Cortex of kidney (tissue), 1 donor: ENCODE measurements at places on chromosomes 2 and 18.

DNA sequence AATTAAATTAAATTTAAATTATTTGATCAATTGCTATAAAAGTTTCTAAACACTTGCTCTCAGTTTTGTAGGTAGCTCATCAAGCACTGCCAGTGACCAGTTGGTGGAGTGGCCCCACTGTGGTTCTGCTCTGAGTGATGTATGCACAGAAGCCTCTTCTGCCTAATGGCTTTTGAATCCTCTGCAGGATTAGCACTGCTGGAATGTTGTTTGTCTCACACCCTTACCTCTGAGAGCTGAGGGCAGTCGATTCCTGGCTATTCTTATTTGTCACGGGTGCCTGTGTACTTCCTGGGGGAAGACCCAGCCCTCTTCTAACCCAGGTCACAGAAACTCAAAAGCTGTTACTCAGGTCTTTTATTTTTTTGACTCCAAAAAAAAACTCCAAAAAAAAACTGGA is 9.5 kb downstream of the CAPN14 start:
- no peak for DNase-seq

DNA sequence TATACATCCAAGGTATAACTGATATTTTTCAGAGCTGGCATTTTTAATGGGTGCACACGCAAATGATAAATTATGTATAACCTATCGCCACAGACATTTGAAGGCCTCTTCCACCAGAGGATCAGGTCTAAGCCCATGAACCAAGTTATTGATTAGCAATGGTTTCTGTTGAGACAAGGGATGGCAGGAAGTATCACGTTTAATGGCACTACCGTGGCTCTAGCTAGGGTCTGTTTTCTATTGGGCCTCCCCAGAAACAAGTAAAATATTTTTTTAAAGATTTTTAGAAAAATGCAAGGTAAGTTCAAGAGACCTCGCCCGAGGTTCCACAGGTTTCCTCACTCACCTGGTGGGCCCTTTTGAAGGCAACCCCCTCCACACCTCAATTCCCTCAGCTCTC is 667 bp downstream of the GFPT1 start:
- no peak for DNase-seq

- no peak for DNase-seq
Observed at GRCh38 chr2:126085011-126085795, 570.8 kb upstream of the GYPC start.

GRCh38 chr2:160450486-160450885 is 43.1 kb downstream of the RBMS1 start:
- no peak for DNase-seq

DNA sequence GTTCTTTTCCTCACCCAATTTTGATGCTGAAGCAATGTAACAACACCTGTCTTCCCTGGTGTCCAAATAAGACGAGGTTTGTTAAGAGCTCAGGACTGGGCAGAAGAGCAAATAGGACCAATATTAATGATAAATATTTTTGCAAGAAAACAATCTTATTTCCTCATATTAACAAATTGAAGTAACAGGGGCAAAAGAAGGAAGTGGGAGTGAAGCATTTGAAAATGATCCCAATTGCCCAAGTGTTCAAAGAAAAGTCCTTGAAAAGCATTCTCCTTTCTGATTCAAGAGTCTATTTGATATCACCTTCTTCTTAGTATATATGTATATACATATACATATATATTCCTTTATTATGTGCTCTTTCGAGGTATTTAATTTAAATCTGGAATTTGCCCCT is 418.8 kb downstream of the ARHGAP15 start:
- no peak for DNase-seq

DNA sequence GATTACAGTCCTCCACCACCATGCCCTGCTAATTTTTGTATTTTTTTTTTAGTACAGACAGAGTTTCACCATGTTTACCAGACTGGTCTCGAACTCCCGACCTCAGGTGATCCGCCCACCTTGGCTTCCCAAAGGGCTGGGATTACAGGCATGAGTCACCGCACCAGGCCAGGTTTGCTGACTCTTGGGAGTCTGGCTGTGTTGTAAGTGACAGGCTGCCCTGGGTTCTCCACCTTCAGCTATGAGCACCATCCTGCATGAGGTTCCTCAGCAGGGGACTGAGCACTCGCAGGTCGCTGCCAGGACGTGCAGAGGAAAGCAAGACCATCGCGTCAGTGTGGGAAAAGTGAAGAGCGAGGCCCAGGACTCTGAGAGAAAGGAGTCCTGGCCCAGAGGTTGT is 112.6 kb upstream of the NDUFV2 start:
- no peak for DNase-seq

DNA sequence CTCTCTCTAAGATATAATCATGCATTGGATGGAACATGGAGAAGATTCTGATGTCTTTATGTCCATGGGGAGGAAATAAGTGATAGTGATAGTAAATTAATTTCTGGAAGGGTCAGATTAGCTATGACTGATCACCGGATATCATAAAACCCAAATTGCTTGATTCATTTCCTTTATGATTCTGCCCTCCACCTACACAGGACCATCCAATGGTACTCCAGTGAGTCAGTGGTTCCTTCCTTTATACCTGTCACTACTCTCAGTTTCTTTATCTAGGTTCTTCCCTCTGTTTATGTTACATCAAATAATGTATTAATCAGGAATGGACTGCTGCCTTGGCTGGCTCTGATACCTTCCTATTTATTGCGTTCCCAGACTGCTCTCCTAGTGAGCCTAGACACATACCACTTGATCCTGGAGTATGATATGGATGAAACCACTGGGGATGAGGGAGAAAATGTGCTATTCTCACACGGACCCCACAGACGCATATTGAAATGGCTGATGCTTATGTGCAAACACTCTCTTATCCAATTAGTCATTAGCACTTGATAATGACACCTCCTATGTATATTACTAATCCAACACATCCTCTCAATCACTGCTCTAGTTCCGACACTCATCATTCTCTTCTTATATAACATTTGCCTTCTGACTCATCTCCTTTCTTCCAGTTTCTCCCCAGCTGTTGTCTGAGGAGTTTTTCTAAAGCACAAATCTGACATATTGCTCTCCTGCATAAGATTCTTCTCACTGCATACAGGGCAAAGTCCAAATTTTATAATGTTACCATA is 315.6 kb downstream of the INSIG2 start:
- DNase-seq = no peak

- no peak for DNase-seq
Observed at GRCh38 chr18:74290794-74291471, 830 bp downstream of the CYB5A start.

DNA sequence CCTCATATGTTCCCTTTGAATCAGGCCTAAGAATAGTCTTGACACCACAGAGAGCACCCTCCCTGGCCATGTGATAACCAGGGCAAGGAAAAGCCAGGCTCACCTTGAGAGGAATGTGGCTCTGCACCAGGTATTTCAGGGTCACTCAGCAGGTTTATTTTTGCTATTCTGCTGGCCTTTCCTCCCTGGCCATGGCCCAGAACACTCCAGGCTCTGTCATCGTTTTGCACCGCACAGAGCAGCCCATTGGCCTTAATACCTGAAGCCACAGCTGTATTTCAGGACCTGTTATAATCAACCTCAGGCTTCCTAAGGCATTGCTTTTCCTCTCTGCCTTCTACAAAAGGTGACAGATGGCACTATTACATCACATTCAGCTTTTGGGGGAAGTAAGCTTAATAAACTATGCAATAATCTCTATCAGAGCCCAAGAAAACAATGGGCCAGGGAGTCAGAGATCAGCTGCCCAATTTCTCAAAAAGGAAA is 668.3 kb downstream of the IRS1 start:
- no peak for DNase-seq

DNA sequence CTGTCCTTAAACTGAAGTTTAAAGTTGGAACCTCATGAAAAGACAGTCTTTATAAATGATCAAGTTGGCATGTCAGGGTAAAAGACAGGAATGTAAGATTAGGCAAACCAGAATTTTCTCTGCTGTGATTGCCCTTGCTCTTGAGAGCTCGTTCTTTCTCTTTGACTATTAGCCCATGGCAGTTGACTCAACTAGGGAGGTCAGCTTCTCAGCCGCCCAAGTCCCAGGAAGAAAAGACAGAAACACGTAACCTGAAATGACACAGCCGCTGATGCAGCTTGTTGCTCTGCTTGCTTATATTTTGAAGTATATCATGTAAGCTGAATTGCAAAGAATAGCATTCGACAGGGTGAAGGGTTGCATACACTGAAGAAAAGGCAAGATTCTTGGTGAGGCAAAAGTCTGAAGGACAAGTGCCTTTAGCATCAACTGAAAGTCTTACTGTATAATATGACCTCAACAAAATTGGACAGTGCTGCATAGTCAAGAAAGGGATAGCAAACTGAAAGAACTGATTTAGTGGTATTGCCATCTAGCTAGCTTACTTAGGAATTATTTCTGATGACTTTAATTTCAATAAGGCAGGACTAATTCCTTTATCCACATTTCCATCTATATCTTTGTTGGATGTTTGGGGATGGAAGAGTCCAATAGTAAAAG is 54.7 kb downstream of the ARHGAP15 start:
- DNase-seq = no peak

DNA sequence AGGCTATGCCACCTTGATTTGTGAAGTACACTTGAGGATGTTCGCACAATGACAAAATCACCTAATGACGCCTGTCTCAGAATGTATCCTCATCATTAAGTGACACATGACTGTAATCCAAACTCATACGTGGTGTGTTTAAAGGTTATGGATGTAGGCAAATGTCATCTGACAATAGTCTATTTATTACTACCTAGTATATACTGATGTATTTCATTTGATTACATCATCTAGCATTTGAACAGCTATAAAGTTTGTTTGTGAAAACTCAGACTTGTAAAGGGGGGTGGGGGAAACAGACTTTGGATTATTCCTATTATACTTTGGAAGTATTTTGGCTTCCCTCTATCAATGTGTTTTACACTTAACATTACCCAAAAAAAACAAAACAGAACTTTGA is 129.9 kb downstream of the TANC1 start:
- DNase-seq = no peak

- no peak for DNase-seq
Observed at GRCh38 chr2:9003616-9004337, at the start of gene MBOAT2. MBOAT2 (minus strand) TSS chr2:9003684; CDS start chr2:9003614, 70 bp downstream.

DNA sequence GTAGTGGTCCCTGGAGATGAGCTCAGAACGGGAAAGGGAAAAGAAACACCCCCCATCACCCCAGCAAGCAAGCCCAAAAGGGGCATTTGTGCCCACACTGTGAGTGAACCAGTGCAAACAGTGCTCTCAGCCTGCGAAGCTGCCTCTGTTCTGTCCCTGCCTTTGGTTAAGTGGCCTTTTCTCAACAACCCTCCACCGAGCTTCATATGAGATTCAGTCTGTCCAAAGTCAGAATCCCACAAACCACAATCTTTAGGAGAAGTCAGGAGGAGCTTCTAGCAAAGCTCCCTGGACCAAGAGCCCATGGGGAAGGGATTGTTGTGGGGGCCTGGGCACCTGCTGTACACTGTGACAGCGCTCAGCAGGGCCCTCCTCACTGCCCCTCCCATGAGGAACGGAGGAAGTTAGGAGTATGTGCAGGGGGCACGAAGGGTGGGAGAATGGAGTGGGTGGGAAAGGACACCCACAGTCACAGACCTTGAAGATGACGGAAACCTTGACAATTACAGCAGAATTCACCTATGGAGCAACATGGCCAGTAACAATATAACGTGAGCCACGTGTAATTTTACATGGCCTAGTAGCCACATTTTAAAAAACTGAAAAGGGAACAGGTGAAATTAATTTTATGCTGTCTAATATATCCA is 119.5 kb downstream of the SMAD7 start:
- DNase-seq = no peak

DNA sequence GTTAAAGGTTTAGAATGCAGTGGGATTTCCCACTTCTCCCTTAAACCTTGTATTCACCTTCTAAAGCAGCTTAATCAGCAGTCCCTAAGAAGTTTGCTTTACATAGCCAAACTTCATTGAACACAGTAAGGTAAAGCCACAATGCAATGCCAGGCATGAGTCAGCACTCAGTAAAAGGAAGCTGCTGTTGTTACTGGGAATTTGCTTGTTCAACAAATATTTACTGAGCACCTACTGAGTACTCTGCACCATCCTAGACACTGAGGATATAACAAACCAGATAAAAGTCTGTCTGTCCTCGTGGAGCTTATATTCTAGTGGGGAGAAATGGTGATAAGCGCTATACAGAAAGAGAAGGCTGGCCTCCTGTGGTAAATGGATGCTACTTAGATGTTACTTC is 162.7 kb downstream of the PKP4 start:
- DNase-seq = no peak

GRCh38 chr2:28358668-28359201 is 33.9 kb upstream of the FOSL2 start:
- no peak for DNase-seq

GRCh38 chr2:96940001-96940615 is 46.3 kb downstream of the FAM178B start:
- no peak for DNase-seq

GRCh38 chr18:39366656-39367055 is 1801.1 kb upstream of the CELF4 start:
- DNase-seq = no peak

DNA sequence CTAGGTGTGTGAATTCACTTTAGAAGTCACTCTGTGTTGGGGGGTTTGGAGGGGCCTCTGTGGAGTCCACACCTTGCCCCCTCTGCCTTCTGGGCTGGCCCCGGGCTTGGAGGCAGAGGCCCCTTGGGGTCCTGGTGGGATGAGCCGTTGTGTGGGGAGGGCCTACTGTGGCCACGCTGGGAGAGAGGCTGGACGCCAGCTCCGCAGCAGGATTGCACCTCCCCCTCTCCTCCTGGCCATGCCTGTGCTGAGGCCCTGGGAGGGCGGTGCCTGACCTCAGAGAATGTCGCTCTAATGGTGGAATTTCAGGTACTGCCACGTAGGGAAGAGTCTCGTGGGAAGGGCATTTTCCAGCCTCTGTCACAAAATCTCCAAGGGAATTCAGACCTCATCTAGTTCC is 237.0 kb downstream of the ATAD2B start:
- no peak for DNase-seq

DNA sequence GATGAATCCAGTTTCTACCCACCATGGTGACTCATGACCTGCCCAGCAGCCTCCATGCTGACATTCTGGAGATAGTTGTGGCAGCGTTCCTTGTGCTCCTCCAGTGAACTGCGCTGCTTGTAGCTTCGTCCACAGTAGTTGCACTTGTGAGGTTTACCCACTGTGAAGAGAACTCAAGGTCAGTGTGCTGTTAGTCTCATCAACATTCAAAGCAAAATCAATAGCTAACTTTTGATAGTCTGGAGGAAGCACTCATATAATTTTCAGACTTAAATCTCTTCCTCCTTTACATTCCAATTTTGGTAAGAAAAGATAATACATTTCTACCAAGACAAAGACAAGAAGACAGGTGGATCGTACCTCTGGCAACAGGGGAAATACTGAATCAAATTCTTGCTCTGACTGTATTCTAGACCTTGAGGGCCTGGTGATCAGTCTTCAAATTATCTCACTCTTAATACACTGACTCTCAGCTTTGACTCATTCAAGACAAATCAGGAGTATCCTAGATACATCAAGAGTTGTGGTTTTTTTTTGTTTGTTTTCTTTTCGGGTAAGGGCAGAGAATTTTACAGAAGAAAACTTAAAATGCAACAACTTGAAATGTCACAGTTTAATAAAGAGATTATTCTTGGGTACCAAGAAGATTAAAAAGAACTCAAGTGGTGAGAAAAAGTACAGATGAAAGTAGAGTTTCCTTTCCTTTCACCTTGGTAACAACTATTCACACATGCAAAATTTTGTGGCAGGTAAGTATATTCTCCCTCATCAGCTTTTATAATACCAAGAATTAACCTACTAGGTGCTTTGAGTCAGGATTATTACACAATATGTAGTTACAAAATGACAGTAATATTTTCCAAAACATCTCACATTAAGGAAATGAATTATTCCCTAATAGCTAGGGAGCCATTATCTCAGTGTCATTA is 129.2 kb downstream of the IKZF2 start:
- DNase-seq = no peak
